ENCODE measurements at places on chromosomes 5 and 9.

- DNase-seq, result peak; percentile 35
These were observed 115.7 kb downstream of the UGCG start for GRCh38 chr9:112012026-112012902.

DNA sequence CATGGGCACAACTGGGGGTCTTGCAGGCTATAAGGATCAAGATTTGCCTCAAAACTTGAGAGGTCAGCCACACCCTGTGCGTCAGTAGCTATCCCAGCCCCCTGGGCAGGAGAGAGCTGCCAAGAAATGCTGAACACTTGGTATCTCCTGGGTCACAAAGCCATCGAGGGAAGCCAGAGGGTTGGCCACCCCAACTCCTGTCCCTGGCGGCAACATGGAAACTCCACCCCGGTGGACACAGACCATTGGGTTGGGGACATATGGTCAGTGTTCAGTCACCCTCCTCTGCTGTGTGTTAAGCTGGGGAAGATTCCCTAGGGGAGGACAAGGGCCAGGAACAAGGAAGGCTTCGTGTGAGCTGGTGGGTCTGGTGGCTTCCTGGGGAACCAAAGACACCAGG is 140.6 kb downstream of the C5orf15 start:
- DNase-seq, result no peak

GRCh38 chr9:526904-527591 is 312.4 kb downstream of the DOCK8 start:
- DNase-seq, result no peak

DNA sequence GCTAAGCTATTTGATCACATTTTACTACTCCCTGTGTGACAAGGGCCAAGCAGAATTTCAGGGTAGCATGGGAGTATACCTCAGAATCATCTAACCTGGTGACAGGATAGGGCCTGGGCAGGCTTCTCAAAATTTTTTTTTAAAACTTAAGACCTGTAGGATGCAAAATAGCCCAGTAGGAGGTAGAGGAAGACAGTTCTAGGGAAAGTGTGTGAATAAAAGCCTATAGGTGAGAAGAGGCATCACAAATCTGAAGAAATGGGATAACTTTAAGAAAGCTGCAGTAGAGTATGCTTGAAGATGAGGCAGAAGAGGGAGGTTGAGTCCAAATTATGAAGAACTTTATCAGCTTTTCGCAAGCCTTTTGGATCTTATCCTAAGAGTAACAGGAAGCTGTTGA is 32.3 kb downstream of the CNTRL start:
- no peak for DNase-seq

DNA sequence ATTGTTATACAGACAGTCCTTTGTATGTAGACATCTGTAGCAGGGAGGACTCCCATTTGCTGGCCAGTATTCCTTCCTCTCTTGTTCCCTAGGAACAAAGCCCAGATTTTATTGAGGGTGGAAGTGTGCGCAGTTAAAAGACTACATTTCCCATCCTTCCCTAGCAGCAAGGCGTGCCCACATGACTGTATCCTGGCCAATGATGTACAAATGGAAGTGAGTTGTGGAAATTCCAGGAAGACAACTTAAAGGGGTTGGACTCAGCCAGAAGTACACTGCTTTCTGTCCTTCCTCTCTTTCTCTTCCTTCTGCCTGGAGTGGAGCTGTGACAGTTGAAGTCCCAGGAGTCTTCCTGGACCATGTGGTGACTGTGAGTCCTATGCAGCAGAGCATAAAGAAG is 89.0 kb downstream of the HRH2 start:
- peak; percentile 58 for DNase-seq

DNA sequence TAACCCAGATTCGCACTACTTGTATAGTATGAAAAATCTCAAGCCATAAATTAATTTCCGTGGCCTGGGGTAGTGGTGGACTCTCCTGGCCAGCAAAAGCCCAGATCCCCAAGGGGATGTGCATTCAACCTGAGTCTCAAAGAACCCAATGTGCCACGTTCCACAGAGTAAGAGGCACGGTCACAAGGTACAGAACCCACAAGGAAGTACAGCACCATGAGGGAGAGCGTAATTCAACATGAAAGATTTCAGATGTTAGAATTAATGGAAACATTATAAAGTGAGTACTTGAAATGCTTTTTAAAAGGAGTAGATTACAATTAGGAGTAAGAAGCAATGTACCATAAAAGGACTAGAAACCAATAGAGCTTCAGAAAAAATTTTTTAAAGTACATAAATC is 23.4 kb downstream of the SRD5A1 start:
- DNase-seq, result no peak

- no peak for DNase-seq
These were observed 23.8 kb upstream of the CAMLG start for GRCh38 chr5:134714541-134714940.

DNA sequence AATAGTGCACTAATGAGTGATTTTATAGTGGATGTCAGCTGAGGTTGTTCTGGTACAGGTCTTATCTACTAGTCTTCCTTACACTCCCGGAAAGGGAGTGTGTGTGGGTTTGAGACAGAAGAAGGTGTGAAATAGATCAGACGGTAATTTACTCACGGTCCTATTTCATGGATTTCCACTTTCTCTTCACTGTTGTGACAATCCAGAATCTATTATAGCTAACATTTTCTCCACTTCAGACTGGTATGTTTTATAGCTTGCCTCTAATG is 7.0 kb upstream of the C9 start:
- DNase-seq, result no peak

DNA sequence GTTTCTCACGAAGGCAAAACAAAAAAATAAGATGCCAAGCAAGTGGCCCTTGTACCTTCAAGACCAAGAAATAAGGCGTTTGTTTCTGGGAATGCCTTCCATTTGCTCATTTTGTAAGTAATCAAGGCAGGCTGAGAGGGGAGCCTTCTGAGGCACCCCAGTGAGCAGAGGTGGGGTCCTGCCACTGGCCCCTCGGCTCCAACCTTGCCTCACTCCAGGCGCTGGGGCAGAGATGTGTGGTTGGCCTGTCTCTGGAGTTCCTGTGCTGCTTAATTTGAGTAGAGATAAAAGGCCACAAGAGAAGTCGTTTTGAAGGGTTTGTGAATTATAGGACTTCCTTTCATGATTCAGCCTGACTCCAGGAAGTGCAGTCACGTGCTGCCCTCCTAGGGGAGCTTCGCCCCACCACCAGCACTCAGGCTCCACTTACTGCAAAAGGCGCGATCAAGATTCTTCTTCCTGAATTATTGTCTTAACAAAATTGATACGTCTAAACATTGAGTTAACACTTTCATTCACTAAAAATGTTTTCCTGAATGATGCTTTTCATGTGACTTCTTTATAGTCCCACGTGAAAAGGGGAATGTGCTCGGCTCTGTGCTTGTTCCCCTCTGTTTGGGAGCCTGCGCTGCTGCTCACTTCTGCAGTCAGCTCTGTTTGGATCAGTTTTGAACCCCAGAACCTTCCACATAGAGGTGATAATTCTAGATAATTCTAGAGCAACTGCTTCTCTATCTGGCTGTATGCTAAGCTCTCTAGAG is 13.7 kb downstream of the SYK start:
- no peak for DNase-seq

DNA sequence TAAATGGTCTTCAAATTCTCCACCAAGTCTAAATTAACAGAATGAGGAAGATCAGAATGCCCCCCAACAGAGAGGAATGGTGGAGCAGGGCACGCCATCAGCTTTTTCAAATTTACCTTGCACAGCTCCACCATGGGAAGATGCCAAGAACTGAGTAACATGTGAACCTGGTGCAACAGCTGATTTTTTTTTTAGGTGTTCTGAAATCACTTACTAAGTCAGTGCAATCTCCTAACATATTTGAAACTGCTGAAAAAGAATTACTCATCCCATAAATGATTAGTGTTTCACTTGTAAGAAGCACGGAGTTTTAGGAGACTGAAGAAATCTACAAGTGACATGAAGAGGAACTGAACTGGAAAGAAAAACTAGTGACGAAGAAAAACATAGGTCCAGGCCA is 5.1 kb downstream of the TMEM245 start:
- DNase-seq, result no peak

DNA sequence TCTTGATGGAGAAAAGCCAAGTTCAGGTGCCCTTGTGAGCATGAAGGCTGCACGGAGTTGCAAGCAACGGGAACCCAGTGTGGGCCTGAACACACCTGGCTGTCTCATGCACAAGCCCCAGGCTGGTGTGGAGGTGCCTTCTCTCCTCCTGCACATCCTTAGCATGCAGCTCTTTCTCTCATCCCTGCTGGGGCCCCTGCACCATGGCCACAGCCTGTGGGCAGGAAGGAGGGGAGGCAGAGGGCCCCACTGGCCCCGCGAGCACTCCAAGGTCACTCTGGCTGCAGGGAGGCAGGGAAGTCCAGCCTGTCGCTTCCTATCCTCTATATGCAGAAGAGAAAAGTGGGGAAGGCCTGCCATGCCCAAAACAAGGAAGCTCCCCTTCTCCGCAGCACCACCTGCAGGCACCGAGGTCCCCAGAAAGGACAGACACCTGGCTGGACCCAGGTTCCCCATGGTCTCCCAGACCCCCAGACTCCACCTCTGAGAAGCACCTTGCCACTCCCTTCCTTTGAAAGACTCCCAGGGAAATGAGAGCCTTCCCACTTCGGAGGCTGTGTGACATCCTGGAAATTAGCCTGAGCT is 18.6 kb downstream of the STKLD1 start:
- DNase-seq, result no peak

DNA sequence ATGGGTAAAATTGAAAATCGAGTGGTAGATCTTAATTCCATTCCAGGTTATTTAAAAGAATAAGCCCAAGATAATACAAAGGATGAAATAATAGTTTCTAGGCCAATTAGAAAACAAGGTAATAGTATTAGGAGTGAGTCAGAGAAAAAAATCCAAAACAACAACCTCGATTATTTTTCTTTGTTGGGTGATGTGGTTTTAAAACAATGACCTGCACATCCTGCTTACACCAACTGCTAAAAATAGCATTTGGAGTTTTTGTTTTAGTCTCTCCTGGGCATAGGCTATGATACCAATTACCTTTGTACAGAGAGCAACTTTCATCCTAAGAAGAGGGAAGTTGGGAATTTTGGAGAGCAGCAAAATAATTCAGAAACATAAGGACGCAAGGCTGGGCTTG is 101.7 kb upstream of the MYO10 start:
- DNase-seq, result no peak

DNA sequence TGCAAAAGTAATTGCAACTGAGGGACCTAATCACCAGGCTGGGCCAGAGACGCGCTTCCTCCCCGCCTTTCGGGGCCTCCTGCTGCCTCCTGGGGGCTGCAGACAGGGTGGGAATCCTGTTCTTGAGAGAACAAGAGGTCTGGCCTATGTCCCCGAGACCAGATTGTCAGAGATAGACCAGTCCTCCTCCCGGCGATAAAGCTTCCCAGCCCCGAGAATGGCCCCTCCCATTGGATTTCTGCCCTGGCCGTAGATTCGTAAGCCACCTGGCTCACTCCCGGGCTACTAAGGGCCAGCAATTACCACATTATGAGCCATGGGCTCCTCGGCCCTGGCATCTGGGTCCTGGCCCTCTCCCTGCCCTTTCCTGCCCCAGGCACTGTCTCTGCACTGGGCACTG is 70.4 kb downstream of the HRH2 start:
- no peak for DNase-seq

DNA sequence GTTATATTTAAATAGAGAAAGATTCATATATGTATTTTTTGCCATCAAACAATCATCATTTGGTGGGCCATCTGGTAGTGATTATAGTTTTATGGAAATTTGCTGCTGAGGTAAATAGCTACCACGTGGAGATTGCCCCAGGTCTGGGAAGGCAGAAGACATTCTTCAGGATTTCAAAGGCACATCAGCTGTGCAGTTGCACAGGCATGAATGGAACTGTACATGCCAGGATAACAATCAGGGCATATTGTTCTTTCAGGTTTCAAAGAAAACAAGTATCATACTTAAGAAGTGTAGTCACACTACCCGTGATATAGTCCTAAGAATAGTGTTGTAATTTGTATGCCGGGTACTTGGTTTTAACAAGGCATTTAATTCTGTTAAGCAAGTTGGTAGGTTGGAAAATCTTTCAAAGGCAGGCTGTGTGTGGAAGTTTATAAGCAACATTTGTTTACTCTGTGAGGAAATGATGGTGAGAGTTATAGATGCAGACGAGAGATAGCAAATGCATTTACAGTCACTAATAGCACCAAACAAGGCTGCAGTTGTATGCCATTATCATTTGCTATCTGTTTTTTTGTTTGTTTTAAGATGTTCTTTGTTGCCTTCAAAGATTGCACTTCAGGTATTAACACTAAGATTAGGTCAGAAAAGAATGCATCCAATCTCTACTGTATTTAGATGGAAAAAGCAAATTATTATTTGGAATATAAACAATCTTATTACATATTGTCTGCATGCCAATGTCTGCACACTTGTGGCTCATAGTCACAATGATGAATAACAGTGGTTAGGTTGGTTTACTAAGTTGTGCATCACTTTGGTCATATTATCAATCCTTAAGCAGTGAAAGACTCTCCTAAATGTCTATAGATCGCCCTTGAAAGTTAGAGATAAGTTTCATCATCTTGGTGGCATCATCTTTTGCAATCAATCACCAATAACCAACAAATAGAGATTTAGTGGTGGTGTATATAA is 55.3 kb downstream of the RPS23 start:
- DNase-seq, result no peak

DNA sequence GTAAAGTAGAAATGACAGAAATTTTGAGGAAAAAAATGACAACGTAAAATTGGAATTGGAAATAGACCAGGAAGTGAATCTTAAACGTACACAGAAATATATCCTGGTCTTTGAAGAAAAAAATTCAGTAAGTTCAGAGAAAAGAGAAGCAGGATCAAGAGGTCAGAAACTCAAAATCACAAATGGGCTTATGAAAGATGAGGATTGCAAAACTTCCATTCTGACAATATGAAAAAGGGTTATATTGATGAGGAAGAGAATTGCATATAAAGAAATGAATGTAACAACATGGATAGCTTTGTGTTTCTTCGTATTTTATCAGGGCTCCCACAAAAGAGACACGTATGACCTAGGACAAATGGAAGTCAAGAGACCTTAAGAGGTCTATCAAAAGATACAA is 58.1 kb downstream of the OXCT1 start:
- no peak for DNase-seq

- no peak for DNase-seq
These were observed 24.7 kb upstream of the TNFSF8 start for GRCh38 chr9:114954956-114955582.

DNA sequence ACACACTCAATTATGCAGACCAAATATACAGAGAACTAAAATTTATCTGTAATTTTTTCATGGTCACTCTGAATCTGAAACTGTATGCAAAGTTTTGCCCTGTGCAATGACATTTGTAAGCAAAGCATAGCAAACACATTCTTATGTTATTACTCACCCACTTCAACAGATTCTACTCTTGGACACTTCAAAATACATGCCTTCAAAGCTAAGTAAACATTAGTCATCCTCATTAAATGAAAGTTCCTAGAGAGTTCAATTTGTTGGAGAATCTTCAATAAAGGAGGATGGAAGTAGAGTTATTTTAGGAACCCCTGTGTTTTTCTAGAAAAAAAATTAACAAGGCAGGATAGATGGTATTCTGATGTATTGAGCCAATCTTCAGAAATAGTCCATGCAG is 639.7 kb upstream of the C9orf72 start:
- DNase-seq, result no peak
